Activated gamma-delta T cell treated with anti-CD3 and anti-CD28 coated beads, Interleukin-2, amount 50 U/mL, for 16 hours (primary cell): ENCODE measurements at places on chromosomes 12 and 14.

DNA sequence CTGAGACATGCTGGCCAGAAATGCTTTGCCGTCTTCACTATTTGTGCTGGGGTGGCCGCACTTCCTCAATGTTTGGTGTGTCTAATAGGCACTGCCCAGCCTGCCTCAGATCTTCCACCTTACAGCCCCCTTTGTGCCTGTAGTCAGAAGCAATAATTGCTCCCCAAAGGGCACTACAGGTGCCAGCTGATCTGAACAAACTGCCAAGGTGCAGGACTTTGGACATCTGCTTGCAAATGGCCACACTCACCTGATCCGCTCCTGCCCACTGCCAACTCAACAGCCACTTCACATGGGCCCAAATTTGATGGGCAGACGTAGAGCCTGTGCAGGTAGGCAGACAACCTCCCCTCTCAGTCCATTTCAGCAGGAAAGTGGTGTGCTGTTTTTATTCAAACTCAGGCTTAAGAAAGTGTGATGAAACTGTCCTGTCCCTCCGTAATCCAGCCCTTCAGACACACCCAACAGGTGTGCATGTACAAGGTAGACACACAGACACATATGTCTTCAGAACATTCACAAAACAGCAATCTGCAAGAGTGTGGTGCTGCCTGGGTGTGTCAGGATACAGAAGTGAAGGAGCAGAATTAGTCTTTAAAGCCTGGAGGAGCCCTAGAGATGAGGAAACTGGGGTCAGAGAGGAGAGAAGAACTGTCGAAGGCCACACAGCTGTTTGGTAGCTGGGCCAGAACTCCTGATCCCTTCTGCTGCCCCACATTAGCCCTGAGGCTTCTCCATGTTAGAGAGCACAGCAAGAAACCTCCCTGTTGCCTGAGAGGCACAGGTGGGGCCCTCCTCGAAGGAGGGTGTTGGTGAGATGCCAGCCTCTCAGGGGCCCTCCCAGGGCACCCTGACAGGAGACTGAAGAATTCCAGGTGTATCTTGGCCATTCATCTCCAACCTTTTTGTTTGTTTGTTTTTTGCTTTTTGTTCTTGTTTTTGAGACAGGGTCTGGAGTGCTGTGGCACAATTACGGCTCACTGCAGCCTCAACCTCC is 4.4 kb upstream of the KRT75 start:
- DNase-seq, result no peak

GRCh38 chr14:65658202-65658601 is 245.7 kb downstream of the FUT8 start:
- DNase-seq, result no peak

GRCh38 chr14:60327447-60328331 is 78.7 kb downstream of the PPM1A start:
- no peak for DNase-seq

- DNase-seq, result no peak
Observed at GRCh38 chr12:31298922-31299321, 27.0 kb downstream of the SINHCAF start.

GRCh38 chr12:50353869-50354593 is 42.4 kb downstream of the FAM186A start:
- DNase-seq, result no peak

GRCh38 chr12:121227294-121227693 is 17.4 kb downstream of the P2RX4 start:
- DNase-seq, result no peak

- DNase-seq, result no peak
Observed at GRCh38 chr12:68416826-68417225, 84.7 kb upstream of the MDM1 start.

- DNase-seq, result no peak
Observed at GRCh38 chr14:32683679-32684078, 255.0 kb upstream of the NPAS3 start.

DNA sequence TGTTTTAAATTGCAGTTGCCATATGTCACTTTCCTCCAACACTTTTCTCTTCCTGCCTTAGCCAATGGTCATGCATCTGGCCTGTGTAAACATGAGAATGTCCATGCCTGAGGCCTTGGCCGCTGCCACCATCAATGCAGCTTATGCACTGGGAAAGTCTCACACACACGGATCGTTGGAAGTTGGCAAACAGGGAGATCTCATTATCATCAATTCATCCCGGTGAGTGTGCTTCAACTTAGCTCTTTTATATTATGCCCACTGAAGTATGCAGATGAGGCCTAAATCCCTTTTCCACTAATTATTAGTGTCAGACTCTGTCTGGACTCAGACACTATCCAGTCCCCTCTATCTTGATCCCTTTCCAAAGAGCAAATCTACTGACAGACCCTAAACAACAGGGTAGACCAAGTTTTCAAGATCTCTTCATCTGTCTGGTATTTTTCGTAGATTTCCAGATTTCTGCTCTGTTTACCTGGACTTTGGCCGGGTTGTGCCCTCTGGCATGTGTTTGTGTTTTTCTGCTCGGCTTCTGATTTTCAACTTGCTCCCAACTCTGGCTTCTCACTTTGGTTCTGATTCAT is 23.2 kb downstream of the AMDHD1 start:
- DNase-seq, result no peak

GRCh38 chr12:105613887-105614286 is 283.4 kb downstream of the C12orf75 start:
- DNase-seq, result no peak

GRCh38 chr14:91830777-91831176 is 36.6 kb downstream of the TC2N start:
- DNase-seq, result no peak

- DNase-seq, result no peak
Observed at GRCh38 chr12:101490286-101490920, 15.3 kb downstream of the SPIC start.

DNA sequence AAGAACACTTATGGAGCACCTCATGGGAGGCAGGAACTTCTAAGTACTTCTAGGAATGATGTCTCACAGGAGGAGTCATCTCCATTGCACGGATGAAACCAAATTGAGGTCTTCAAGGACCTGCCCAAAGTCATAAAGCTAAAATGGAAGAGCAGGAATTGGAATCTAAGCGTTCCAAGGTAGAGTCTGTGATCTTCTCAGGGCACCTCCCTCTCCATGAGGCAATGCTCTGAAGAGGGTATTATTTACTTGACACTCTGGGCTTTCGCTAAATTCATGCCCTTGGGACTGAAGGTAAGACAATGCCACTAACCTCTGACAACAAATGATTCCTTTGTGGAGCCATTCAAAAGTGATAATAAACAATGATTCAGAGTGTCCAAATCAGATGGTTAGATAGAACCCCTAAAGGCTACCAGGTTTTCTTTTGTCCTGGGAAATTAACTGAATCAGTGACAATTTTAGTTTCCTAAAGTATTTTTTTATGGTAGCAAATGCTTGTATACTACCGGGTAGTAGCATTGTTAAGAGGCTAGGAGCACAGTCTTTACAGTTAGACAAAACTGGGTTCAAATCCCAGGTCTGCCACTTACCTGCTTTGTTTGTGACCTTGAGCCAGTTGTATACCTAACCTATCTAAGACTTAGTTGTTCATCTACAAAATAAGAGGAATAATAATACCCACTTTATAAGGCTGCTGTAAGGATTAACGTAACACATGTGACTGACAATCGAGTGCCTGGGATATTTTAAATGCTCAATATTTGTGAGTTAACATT is 12.3 kb downstream of the HMGA2 start:
- DNase-seq, result no peak

GRCh38 chr12:68746572-68747180 is 700 bp downstream of the SLC35E3 start:
- DNase-seq, result peak; percentile 5
